ENCODE measurements at places on chromosomes 7 and 10.

DNA sequence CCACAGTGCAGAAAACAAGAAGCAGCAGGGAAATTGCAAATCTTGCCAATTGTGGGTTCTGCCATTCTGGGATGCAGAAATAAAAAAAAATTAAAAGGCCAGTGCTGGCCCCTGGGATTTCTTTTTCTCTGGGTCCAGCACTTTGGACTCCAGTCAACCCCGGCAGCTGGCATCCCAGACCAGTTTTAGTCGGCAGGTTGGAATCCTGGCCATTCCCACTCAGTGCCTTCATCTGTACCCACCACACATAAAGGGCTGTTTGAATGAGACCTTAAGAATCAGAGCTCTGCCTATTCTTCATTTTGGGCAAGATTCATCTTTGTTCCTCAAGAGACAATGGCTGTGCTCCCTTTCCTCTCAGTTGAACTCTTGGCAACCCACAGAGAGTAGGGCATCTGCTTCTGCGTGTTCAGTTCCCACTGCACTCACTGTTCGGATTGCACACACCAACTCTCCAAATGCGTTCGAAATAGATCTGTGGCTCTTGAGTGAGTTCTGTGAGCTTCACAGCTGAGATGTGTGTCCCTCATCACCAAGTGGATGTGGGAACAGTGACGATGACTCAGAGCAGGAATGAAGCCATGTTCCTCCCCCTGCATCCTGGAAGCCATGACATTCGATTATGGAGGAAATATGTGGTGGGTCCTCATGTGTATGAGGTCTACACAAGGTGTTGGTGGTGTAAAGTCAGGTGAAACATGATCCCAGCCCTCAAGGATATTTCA, 63.0 kb upstream of the EGFR start:
- no peak for DNase-seq

GRCh38 chr7:144827621-144828020, 8.2 kb downstream of the TPK1 start:
- DNase-seq, result peak; percentile 78

GRCh38 chr10:104824380-104825006, 183.4 kb downstream of the SORCS3 start:
- DNase-seq, result peak; percentile 35

- DNase-seq, result no peak
These were observed 91.2 kb downstream of the LHPP start for GRCh38 chr10:124552691-124553276.

Measured in fibroblast of upper back skin (primary cell).